ENCODE measurements at places on chromosomes 16 and 17.

GRCh38 chr16:65559846-65560245, 438.0 kb upstream of the CDH11 start:
- no peak for DNase-seq

- DNase-seq: no peak
These were observed 152.6 kb downstream of the CYB561 start for GRCh38 chr17:63293323-63294075.

DNA sequence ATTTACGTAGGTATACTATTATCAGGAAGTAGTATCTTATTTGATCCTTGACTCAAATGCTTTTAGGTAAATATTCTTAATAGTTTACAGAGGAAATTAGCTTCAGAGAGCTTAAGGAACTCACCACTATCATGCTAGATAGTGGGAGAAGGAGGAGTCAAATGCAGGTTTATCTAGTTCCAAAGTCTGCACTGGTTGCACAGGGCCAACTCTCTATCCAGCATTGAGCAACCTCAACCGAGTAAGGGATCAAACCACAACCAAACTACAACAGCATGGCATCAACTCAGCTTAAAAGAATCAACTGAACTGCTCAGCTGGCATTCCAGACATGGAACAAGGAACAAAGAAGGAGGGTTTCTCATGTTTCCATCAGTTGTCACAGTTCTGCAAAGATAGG, 306.0 kb downstream of the MAF start:
- no peak for DNase-seq

- peak; percentile 13 for DNase-seq
These were observed 983.9 kb upstream of the EEF2KMT start for GRCh38 chr16:6081320-6081976.

- no peak for DNase-seq
These were observed 9.2 kb upstream of the SNN start for GRCh38 chr16:11658896-11659708.

DNA sequence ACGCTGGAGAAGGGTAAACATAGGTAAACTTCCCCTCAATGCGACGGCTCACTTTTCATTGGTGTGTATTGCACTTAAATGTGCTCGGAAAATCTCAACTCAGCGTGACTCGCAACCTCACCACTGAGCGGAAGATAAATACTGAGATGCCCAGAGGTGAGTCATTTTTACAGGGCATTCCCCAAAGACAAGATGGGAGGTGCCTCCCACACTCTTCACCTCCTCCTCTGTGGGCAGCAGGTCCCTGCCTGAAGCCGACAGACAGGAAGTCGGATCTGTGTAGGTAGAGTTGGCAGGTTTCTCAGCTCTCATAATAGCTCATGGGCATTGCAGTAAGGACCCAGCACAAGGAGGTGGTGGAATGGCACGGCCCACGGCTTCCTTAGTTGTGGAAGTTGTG, 274.6 kb upstream of the HSBP1 start:
- no peak for DNase-seq

GRCh38 chr17:62757500-62757951, 50.6 kb downstream of the MARCHF10 start:
- no peak for DNase-seq

DNA sequence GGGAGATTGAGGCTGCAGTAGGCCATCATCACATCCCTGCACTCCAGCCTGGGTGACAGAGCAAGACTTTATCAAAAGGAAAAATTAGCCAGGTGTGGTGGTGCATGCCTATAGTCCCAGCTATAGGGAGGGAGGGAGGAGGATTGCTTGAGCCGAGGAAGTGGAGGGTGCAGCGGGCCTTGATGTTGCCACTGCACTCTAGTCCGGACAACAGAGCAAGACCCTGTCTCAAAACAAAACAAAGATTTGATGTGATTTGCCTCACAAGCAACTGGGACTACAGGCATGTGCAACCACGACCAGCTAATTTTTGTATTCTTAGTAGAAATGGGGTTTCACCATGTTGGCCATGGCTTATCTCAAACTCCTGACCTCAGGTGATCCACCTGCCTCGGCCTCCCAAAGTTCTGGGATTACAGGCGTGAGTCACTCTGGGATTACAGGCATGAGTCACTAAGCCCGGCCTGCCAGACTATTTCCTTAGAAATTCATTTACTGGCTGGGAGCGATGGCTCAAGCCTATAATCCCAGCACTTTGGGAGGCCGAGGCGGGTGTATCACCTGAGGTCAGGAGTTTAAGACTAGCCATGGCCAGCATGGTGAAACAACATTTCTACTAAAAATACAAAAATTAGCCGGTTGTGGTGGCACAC, 11.5 kb downstream of the UBE2G1 start:
- no peak for DNase-seq

GRCh38 chr17:64718058-64718457, 56.0 kb upstream of the SMURF2 start:
- no peak for DNase-seq

GRCh38 chr16:30398661-30399434, 3.6 kb downstream of the ZNF48 start:
- DNase-seq: no peak

- DNase-seq: no peak
These were observed 22.8 kb downstream of the CCDC102A start for GRCh38 chr16:57513371-57514102.

- DNase-seq: no peak
These were observed 7.3 kb upstream of the MEIOC start for GRCh38 chr17:44648963-44649362.

- no peak for DNase-seq
These were observed 15.0 kb downstream of the CENPX start for GRCh38 chr17:82007495-82008257.

GRCh38 chr17:80220736-80221215, 549 bp downstream of the SLC26A11 start:
- DNase-seq: no peak

DNA sequence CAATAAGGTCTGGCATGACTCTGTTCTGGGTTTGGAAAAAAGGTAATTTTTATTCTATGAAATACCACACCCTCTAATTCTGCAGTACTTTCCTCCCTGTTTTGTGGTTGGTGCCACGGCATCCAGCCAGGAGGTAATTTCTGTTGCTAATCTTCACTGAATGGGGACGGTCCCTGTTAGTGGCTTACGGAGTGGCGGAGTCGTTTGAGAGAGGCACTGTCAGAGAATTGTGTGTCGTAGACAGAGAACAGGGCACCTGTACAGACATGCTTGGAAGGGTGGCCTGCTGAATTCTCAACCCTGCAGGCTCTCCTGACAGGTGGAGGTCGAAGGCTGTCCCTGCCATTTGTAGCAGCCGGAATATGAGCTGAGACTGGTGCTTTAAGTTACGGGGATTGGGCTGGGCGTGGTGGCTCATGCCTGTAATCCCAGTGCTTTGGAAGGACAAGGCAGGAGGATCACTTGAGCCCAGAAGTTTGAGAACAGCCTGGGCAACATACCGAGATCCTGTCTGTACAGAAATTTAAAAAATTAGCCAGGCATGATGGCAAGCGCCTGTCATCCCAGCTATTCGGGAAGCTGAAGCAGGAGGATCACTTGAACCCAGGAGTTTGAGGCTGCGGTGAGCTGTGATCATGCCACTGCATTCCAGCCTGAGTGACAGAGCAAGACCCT, 33.2 kb downstream of the EEF2K start:
- no peak for DNase-seq

DNA sequence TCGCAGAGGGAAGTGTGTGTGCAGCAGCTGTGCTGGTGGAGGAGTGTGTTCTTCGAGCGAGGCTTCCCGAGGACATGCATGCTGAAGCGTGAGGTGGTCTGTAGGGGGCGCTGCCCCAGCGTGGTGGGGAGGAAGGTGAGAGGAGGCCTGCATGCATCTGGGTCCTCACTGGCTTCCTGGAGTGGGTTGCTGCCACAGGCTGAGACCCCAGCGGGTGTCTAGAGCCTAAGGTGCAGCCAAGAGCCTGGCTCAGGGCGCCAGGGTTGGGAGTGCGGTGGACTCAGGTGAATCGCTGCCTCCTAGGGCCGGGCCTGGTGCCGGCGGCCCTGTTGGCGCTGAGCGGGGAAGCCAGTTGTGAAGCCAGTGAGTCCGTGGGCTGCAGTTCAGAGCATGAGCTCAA, 7.5 kb upstream of the HSD3B7 start:
- DNase-seq: no peak

- no peak for DNase-seq
These were observed 349.3 kb downstream of the WWOX start for GRCh38 chr16:78448658-78449271.
